ENCODE measurements at places on chromosomes 5 and 9.

GRCh38 chr9:137588891-137589290 lies 1.4 kb downstream of the ZMYND19 start:
- no peak for DNase-seq

- peak; percentile 89 for DNase-seq
Observed at GRCh38 chr9:115008536-115009270, 78.3 kb upstream of the TNFSF8 start.

DNA sequence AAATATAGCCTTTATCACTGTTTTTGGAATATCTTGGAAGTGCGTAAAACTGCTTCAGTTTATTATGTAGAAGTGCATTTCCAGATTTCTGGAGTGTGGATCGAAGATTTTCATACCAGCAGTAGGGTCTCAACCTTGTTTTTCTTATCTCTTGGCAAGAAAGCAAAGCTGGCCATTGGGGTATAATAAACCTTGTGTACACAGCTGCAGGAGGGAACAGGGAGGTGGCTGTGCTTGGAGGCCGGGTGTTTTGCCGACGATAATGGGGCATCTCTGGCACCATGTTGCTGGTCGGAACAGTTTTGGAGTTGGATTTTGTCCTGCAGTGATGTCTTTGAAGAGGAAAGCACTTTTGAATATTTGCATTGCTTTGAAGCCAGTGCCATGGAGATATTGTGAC lies 308.8 kb upstream of the DMRT1 start:
- no peak for DNase-seq

DNA sequence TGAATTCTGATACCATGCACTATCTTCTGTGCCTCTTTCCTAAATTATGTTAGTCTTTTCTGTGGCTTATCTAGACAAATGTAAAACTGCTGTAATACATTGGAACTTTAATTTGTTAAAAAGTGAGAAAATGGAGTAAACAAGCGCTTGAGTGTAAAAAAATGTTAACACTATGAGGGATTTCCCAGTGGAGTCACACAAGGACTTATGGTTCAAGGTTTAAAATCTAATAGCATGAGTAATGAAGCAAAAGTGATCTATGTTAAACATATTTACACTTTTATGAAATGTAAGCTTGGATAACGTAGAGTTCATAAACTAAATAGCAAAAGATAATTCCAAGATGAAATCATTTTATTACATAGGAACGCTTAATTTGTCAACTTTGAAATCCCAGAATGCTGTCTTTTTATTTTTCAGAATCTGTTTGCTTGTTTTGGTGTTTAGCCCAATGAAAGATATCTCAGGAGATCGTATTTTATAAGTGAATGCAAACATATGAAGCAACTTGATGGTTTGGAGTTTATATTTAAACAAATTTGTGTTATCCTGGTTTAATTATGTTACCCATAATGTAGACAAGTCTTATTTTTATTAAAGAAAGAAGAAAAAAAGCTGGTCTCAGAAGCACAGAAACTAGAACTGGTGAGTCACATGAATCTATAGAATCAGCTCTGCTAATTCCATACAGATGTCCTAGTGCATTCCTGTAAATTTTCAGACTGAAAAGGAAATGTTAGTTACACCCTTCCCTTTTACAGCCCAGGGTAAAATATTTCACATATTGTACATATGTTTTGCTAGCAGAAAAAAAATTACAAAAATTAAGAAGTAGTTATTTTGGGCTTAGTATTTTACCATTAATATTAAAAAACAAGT lies 34.2 kb upstream of the FBN2 start:
- peak; percentile 85 for DNase-seq

GRCh38 chr9:20476912-20477521 lies 145.3 kb downstream of the MLLT3 start:
- DNase-seq: peak; percentile 36
